ENCODE measurements at places on chromosomes 2 and 18.

- no peak for DNase-seq
These were observed 160.5 kb upstream of the RND3 start for GRCh38 chr2:150647943-150648342.

DNA sequence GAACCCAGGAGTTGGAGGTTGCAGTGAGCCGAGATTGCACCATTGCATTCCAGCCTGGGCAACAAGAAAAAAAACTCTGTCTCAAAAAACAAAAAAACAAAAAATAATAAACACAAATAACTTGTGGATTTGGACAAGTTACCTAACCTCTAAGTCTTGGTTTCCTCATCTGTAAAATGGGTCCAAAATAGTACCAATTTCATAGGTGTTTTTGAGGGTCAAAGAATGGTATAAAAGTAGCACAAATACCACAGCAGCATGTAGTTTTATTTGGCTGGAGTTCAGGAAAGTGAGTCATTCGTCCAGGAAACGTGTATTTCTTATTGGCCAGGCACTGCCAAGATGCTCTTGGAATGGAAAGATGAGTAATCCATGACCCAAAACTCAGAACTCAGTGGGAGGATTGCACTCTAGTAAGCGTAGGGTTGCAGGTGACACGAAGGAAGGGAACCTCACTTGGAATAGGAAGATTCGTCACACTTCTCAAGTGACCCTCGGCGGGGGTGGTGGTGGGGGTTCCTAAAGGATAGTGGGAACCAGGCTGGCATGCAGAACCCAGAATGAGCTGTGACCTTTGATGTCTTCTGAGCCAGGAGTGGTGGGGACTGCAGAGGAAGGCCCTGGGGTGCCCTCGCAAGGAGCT, 24.4 kb downstream of the GRHL1 start:
- no peak for DNase-seq

DNA sequence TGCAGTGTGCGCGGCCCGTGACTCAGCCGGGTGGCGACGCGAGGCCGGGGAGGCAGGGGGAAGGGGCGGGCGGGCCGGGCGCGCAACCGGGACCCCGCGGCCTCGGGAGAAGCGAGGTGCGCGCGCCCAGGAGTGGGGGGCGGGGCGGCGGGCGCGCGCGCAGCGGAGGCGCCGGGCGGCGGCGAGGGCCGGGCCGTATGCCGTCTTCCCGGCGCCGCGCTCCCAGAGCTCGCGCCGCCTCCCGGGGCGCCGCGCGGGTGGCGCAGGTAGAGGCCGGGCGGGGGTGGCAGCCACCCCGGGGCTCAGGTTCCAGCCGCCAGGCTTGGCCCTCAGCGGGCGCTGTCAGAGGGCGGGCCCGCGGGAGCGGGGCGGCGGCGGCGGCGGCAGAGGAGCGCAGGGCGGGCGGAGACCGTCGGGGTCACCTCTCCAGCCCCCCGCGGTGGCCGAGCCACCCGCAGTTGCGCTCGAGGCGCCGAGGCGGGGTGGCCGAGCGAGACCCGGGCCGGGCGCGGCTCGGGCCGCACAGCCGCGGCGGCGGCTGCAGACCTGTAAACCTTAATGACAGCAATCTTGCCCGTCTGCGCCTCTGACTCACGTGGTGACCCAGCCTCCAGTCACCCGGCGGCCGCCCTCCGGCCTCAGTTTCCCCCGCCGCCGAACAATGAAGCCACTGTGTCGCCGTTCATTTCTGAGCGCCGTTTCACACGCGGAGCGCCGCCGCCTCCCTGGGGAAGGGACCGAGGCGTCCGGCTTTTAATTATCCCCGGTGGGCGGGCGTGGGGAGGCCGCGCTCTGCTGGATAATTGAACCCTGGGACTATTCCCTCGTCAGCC, 25.3 kb upstream of the SMAD7 start:
- DNase-seq = peak; percentile 40

DNA sequence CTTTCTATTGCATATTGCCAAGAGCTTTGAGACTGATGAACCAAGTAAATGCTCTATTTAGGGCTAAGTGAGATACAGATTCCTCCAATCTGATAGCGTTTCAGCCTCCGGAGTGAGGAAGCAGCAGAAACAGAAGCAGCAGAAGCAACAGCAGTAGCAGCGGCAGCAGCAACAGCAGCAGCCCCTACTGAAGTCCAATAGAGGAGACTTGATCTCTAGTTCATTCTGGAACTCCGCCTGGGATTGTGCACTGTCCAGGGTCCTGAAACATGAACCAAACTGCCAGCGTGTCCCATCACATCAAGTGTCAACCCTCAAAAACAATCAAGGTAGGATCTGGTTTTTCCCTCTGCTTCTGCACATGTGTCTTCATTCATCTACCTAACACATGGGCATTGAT, at the start of gene DPP10:
Gene DPP10 (plus strand): TSS at position 132 of the 400 bp plus-strand sequence.
- peak; percentile 55 for DNase-seq

DNA sequence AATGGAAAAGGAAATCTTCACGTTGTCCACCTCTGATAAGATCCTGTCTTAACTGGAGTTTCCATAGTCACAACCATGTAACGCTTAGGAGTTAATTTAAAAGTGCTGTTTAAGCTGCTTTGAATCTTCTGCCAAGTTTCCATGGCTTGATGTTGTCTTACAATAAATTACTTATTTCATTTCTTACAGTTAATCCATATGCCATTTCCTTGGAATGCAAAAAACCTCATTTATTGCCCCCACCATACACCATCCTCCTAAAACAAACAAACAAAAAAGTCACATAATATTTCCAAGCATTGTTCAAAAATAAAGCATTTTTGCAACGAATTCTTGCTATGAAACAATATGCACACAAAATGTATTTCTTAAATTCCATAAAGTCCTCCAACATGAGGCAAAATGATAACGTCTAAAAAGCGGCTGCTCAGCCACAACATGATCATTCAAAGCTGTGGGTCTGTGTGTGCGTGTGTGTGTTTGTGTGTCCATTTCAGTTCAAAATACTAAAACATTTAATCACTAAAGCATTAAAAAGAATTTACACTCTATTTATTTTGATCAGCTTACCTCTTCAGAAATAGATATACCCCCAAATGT, 46.8 kb upstream of the PXDN start:
- no peak for DNase-seq

GRCh38 chr2:241295326-241296095, 20.0 kb downstream of the HDLBP start:
- DNase-seq = no peak

DNA sequence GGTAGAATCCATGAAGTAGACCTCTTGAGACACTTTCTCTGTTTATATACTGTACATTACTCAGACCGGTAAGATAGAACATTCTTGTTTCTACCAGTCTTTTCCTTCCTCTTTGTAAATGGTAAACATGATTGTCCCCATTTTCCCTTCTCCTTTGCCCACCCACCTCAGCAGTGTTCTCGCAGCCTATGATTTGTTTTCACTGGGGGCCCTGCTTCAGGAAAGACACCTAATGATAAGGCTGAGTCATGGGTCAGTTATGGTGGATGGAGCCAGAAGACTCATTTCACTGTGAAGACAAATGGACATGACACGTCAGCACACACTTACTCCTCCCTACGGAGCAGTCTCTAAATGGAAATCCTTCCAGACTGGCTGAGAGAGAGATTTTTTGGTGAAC, 23.7 kb downstream of the CENPO start:
- no peak for DNase-seq

DNA sequence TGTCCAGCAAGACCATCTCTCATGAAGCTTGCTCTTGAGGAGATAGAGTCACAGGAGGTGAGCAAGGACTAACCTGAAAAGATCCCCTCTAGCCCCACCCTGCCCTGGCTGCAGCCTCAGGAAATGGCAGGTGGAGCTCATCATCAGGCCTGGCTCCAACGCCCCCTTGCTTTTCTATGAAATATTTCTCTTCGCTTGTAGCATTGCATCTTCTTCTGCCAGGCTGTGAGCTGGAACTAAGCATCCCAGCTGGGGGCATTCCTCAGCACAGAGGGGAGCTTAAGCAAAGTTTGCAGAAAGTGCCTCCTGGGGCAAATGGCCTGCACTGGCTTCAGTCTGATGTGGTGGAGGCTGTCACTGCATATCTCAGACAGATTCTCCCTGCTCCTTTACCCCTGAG, 90.1 kb upstream of the LGALSL start:
- peak; percentile 23 for DNase-seq

GRCh38 chr2:154462634-154463033, 235.9 kb upstream of the KCNJ3 start:
- DNase-seq = no peak

DNA sequence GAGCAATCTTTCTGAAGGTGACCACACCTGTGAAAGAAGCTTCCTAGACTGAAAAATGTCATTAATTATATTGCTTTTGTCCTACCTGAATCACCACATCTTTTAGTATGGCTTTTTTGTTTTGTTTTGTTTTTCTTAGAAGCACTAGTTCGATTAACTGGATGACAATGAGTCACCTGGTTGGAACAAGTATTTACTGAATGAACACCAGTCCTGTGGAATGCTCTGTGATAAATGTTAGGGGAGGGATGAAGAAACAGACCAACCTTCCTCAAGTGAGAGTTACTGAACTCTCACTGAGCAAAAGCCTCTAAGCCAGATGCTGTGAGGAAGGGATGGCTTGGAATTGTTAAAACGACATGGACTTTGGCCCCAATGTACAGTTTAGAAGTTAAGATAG, 26.8 kb upstream of the DCC start:
- DNase-seq = no peak

- peak; percentile 15 for DNase-seq
These were observed 78.5 kb downstream of the TPO start for GRCh38 chr2:1491751-1492150.

- no peak for DNase-seq
These were observed 93.5 kb downstream of the DYSF start for GRCh38 chr2:71546777-71547281.

- DNase-seq = no peak
These were observed 31.4 kb downstream of the FHOD3 start for GRCh38 chr18:36328916-36329315.

- no peak for DNase-seq
These were observed 293.2 kb upstream of the ZNF804A start for GRCh38 chr2:184305105-184305504.

GRCh38 chr2:158321264-158321663, 135.3 kb downstream of the CCDC148 start:
- no peak for DNase-seq

GRCh38 chr2:10772868-10773215, 39.7 kb downstream of the PDIA6 start:
- no peak for DNase-seq

DNA sequence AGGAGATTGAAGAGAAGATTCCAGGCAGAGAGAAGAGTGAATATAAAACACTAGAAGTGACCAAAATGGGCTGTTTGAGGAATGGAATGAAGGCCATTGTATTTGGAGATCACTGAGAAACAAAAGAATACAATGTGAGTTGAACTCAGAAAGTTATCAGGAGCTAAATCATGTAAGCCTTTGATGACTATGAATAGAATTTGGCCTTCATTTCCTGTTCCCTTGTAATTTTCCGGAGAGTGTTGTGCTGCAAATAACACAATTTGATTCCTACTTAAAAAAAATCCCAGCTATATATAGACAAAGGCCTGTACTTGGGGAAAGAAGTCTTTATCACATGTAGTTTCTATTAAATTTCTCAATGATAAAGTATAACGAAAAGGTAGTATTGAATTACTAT, 33.7 kb upstream of the KYNU start:
- DNase-seq = no peak

DNA sequence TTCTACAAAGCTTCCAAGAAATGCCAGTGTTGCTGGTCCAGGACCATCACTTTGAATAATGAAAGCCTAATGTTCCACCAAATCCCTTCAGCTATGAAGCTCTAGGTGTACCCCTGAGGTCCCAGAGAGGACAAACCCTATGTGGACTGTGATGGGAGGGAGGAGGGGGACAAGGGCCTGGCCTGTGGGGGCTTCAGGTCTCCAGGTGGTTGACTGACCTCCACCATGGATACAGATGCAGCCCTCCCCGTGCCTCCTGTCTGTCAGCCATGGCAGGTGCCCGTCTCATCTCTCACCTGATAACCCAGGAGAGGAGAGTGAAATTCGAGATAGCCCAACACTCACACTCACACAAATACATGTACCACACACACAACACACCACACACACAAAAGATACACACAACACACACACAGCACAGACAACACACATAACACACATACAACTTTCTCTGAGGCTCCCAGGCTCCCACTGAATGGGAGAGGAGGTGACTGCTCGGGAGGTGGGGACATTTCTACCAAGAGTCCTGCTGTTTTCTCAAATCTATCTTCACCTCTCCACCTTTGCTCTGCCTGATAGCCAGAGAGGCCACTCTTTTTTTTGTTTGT, 12.8 kb upstream of the RHOB start:
- DNase-seq = no peak

DNA sequence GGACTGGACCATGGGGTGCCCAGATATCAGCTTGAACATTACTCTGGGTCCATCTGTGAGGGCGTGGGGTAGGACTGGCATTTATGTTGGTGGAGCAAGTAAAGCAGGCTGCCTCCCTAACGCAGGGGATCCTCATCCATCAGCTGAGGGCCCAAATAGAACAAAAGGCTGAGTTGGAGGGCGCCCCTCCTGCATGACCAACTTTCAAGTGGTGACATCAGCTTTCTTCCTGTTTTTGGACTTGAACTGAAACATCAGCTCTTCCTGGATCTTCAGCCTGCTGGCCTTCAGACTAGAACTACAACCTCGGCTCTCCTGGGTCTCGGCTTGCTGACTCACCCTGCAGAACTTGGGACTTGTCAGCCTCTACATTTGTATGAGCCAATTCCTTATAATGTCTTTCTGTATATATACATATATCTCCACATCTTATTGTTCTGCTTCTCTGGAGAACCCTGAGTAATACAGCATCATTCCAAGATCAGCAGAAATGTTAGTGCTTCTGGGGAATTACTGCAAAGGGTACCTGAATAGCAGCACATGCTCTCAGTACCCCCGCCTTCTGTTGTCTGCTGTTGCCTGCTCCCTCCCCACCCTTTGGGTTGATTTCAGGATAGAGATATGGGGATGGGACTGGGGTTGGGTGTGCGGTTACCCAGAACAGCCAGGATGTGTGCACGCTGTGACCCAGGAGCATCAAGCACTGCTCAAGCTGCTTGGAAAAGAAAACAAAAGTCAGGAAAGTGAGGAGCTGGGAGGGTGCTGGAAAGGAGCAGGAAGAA, 20.0 kb downstream of the TMEM127 start:
- no peak for DNase-seq

DNA sequence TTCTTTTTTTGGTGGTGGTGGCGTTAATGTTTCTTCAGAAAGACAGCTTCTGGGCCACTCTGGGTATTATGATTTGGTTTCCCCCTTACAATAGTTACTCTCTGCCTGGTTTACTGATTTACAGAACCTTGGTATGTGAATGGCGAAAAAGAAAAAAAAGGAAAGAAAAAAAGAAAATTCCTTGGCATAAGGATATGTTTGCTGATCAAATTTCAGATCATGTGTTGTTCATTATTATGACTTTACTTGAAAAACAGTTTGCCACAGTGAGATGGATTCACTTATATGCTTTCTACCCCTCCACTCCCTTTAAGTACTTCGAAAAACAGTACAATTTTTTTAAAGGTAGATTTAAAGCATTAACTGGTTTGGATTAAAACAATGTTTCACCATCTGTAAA, 21.0 kb downstream of the BCL11A start:
- no peak for DNase-seq

GRCh38 chr18:67417864-67418523, 98.5 kb downstream of the DSEL start:
- DNase-seq = no peak
